ENCODE measurements at places on chromosomes 13 and 19.
A peak's percentile ranks its signal among the peaks of the same experiment; 100 is the strongest.

GRCh38 chr13:37475151-37475550, 123.4 kb downstream of the POSTN start:
- no peak for DNase-seq

DNA sequence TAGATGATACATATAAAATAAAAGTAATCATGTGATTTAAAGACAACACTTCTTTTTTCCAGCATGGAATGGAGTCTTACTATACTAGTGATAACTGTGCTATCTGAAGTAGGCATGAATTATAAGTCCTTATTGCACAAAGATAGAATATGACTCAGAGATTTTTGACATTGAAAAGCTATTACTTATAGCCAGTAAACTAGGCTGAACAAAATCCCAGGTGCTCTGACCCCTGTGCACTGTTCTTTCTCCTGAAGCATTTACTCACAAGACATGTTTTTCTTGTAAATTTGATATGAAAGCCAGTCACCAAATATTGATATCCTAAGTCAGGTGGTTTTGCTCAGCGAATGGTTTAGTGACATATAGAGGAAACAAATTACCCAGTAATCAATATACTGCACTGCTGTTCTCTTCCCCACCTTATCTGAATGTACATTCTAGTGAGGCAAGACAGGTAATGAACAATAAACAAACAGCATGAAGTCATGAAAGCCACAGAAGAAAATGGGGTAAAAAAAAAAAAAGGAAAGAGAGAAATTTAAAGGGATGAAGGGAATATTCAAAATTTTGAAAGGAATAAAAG, 1567.0 kb upstream of the SPRY2 start:
- DNase-seq, result no peak

DNA sequence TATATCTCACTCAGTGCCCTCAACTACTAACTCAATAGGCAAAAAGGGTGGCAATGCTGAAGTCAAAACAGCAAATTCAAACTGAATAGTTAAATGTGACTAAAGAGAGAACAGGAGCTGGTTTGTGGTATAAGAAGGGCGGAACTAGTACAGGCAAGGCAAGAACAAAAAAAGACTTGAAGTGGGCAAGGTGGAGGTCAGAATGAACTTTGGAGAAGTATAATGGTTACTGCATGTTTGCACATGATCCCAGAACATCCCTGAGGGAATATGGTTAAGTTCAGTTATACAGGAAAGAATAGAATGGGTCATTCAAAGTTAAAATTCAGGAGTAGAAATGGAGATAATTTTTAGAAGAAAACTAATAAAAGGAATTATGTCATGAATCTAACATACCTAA, 85.5 kb downstream of the DIAPH3 start:
- no peak for DNase-seq

- DNase-seq, result no peak
These were observed 124.2 kb upstream of the SERP2 start for GRCh38 chr13:44249431-44249836.

GRCh38 chr19:37763488-37763887, 15.9 kb downstream of the ZNF573 start:
- no peak for DNase-seq

DNA sequence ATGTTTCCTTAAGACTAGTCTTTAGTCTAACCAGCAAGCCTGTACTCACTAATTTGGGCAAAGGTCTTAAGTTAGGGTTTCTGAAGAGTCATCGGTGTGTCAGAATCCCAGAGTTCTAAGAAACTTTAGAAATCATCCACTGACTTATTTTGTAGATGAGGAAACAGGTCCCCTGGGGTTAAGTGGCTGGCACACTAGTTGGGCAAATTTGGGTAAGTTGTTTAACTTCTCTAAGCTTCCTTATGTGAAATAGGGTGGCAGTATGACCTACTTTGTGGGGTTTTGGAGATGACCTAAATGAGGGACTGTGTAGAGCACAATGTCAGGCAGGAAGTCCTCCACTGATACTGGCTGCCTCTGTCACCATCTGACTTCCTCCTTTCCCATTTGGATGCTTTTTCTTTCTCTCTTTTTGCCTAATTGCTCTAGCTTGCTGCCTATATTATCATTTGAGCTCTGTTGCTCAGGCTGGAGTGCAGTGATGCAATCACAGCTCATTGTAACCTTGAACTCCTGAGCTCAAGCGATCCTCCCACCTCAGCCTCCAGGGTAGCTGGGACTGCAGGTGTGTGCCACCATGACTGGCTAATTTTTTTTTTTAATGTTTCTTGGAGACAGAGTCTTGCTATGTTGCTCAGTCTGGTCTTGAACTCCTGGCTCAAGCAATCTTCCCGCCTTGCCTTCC, 2.3 kb downstream of the ADGRE3 start:
- no peak for DNase-seq

DNA sequence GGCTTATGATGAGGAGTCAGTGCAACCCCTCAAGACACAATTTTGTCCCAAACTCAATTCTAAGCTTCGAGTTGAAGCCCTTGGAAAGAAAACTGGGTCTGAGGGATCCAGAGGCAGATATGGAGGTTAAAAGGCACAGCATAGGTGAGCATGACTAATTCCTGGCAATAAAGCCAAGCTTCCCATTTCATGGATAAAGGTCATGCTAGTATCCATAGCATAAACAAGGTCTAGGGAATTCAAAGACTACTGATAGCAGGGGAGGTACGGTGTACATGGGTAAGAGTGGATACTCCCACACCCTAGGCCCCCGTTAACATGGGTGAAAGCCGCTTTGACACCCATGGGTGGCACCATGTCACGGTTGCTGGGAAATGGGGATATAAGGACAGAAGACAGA, 24.0 kb downstream of the MED4 start:
- DNase-seq, result no peak

GRCh38 chr13:107608736-107609135, 606.6 kb downstream of the LIG4 start:
- no peak for DNase-seq

GRCh38 chr19:39996218-39996810, 546 bp upstream of the ZNF546 start:
- peak; percentile 62 for DNase-seq

DNA sequence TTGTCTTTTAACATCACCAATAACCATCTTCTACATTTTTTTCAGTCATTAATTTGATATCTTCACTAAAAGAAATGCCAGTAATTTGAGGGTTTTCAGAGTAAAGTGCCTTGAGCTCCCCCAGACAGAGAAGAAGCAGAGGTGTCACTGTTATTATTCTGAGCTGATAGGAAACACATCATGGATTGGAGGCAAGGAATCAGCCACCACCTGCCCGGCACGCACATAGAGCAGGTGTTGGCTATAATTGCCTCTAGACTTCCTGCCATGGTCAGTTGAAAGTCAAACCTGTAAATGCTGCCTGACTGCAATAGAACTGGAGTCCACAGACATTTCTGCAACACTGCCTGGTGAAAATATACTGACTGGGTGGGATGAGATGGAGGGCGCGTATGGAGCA, 776.6 kb downstream of the UQCRFS1 start:
- DNase-seq, result no peak

DNA sequence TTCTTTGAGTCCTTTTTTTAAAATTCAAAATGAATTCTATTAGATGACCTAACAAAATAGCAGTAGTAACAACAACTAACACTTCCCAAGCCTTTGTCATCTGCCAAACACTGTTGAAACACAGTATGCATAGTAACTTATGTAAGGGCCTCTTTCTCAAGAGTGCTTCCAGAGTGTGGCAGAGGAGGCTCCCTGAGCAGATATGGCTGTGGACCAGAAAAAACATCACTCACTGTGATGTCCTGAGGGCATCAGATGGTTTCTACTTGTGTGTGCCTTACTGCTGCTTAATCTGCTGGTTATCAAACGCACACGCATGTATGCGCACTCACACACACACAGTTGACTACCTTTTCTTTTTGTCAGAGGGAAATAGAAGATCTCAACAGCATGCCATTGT, 110.8 kb downstream of the DLEU7 start:
- peak; percentile 46 for DNase-seq

DNA sequence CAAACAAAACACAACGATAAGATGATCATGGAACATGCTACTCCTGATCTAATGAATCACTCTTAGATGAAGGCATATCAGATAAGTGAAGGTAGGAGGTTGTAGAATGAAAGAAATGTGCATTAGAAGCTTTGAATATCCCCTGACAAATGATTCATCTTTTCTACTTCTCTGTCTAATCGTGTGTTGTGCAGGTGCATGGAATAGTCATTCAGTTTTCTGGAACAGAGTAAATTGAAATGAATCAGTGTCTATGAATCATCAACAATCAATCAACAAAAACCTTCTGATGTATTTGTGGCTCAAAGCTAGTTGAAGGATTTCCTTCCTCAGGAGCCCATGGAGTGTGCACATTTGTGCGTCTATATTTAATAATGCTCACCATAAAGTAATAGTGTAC, 1290.4 kb upstream of the PCDH20 start:
- no peak for DNase-seq

DNA sequence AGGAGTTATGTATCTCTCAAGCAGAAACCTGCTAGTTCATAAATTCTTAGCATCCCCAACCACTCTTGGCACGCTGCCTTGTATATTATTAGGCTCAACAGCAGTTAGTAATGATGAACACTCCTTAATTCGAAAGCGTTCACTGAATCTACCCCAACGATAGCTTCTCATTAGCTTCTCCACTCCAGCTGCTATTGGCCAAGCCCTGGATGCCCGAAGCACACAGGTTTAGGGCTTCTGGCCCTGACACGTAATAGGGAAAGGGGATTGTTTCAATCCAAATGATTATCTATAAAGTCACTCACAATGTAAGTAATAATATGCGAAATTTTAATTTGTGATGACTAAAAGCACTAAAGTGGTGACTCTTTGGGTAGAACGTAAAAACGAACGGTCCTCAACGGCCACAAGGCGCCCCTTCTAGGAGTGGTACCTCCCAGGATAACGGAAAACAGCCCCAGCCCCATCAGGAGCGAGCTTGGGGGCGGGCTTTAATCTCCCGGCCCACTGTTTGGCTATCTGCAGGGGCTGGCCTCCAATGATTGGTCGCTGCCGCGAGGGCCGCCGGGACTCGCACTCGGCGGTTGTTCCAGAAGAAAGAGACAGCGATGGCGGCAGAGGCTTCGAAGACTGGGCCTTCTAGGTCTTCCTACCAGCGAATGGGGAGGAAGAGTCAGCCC, at the start of gene RNF17:
Gene RNF17, plus strand, starts transcription at position 574 of the 680 bp plus-strand sequence. Its CDS starts 35 bp downstream, at position 609.
- no peak for DNase-seq

DNA sequence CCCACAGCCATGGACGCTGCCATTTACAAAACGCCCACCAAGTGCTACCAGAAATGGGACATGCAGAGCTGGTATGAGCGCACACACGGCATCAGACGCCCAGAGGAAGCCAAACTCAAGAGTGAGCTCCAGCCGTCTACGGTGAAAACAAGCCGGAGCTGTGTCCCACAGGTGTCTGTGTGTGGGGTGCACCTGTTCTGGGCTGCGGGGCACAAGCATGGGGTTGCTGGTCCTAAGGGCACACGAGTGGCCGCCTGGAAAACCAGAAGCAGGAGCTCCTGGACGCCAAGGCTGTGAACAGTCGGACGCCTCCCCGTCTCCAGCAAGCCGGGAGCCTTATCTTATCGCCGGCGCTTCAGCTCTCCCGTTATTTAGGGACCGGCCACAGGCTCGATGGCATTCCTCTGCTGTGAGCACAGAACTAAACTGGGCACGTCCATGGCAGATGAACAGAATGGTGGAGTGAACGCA, 1.3 kb downstream of the ADPRHL1 start:
- no peak for DNase-seq

DNA sequence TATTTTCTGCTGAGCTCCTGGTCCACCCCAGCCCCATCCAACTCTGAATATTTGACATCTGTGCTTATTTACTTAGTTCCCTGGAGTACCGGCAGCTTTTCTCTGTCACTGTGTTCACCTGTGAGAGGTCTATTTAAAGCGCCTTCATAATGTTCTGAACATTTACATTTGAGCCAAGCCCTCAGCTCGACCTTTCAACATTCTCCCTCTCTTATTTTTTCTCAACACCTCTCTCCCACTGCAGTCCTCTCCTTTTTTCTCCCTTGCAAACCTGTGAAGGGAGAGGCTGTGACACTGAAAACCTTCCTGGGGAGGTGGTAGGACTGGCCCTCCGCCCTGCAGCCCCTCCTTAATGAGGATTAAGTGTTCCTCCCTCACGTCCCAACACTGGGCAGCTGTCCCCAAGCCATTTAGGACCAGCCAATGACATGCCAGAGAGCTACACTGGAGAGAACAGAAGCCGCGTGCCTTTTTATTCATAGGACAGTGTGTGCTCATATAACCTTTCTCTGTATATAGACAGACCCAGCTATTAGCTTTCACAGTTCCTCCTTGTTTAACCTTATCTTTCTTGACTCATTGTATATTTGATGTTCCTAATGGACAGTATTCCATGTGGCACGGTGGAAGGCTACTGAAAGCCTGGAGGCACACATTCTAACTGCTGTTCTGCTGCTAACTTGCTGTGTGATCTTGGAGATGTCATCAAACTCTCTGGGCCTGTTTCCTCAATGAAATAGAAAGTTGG, 134.8 kb downstream of the NUFIP1 start:
- DNase-seq, result no peak

DNA sequence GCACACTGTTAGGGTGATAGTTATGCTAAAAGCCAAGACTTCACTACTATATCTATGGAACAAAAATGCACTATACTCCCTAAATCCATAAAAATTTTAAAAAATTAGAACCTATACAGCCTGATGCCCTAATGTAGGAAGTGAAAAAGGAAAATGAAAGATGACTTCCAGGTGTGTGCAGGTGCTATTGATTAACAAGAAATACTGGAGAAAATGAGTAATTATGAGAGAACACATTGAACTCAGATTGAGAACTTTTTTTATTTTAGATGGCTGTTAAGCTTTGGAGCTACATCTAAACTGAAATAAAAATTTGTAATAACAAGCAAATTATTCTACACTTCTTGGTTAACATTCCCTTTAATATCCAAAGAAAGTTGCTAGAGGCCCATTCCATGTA, 1015.7 kb downstream of the PCDH9 start:
- no peak for DNase-seq

GRCh38 chr13:49295244-49295643, 47.5 kb downstream of the CDADC1 start:
- no peak for DNase-seq

DNA sequence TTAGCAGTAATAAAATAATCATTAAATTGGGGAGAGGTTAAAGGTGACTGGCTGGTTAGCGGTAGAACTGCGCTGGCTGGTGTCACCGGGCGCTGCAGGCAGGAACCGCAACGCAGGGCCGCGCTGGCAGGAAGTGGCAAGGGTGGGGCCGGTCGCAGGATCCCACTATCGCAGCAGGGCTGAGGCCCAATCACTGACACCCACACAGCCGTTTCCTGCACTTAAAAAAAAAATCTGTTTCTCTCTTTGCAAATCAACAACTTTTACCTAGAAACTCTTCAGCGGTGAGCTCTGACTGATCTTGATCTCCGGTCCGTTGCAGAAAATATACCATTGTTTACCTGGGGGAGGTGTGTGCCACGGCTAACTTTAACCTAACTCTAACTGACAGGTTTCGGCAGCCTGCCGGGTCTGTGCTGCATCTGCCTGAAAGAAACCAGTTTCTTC, 46.9 kb downstream of the KLF2 start:
- no peak for DNase-seq

GRCh38 chr19:28546148-28546685, 666.7 kb downstream of the UQCRFS1 start:
- DNase-seq, result no peak

GRCh38 chr19:6534451-6535093, 3.7 kb downstream of the TNFSF9 start:
- DNase-seq, result no peak

- no peak for DNase-seq
These were observed 458.5 kb downstream of the LMO7 start for GRCh38 chr13:76094645-76095044.

- no peak for DNase-seq
These were observed 246.1 kb downstream of the DCT start for GRCh38 chr13:94233401-94233800.

- DNase-seq, result peak; percentile 52
These were observed 5.6 kb downstream of the ICAM5 start for GRCh38 chr19:10295305-10295846.

Measured in SK-N-SH (cell line).